ENCODE measurements at places on chromosomes 7 and 10. TPM values are rescaled to one million over a fixed set of nuclear protein-coding genes. Genes with fewer than 3 reads are reported as not detected.

DNA sequence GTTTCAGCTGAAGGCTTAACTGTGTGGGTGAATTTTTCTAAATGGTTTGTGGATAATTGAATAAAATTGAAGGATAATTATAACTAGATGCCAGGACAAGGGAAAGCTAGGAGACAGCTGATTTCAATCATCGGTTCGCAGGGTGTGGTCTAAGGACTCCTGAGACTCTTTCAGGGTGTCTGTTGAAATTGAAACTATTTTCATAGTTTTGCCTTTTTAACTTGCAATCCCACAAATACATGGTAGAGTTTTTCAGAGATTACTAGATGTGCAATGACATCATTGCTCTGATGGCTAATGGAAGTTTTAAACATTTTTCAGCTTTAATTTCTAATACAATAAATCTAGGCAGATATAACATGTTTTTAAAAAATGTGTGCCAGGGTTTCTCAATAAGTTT lies 18.5 kb downstream of the TRUB1 start:
- no peaks in the 10 kb centered on the region for H3K27me3 ChIP-seq
- peaks cover 28% of the 10 kb centered on the region for H3K36me3 ChIP-seq
- H3K4me1 ChIP-seq: peaks cover 28% of the 10 kb centered on the region

DNA sequence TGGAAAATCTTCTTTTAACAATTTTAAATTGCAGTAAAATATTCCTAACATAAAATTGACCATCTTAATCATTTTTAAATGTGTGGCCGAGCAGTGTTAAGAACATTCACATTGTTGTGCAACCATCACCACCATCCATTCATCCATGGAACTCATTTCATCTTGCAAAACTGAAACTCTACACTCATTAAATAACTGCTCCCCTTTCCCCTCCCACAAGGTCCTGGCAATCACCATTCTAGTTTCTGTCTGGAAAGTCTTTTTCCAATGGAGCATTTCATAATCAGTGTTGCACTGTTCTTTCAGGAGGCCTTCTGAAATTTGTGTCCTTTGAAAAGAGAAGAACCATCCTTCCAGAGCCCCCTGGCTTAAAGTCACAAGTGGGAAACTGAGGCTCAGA lies 233.1 kb downstream of the PLXNA4 start:
- no peaks in the 10 kb centered on the region for H3K4me1 ChIP-seq
- H3K27ac ChIP-seq: no peak overlapping the region
- H3K27me3 ChIP-seq: peaks cover 37% of the 10 kb centered on the region
- no peak for DNase-seq

DNA sequence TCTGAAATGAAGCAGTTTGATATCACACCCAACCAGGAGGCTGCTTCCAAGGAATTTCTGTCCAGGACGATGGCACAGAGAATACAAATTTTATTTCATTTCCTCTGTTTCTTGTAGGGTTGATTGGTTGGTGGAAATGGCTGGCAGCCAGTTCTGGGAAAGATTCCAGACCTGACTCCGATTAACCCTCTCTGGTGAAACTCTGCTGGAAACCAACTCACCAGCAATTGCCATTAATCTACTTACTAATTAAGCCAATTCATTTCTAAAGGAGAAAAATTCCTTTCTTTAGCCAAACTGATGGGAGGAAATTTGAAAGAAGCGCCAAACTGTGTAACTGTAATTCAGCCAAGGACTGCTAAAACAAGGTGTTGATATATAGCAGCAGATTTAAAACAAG lies 10.7 kb downstream of the PTF1A start:
- H3K27ac ChIP-seq: no peak overlapping the region
- peaks cover 70% of the 10 kb centered on the region for H3K27me3 ChIP-seq
- DNase-seq: no peak
- no peak overlapping the region for H3K4me3 ChIP-seq

The OPALIN gene
- not detected for total RNA-seq

DNA sequence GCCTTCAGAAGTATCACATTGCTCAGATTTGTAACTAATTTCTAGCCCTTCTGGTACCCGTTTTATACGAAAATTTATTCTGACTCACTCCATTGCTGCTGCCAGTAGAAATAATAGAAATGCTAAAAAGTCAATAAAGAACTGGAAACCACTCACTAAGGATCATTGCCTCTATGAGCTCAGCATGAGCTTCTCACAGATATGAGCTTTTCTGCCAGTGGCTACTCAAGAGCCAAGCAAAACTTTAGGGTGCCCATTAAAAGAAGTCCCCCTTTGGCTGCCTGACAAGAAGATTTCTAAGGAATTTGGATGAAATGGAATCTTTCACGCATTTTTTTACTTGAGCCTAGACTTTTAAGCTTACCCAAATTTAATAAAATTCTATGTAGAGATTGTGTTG lies 52.5 kb downstream of the GPR37 start:
- H3K27me3 ChIP-seq: no peaks in the 10 kb centered on the region
- no peak overlapping the region for H3K4me3 ChIP-seq
- H3K4me1 ChIP-seq: no peaks in the 10 kb centered on the region
- H3K36me3 ChIP-seq: no peaks in the 10 kb centered on the region
- no peak for DNase-seq
- H3K27ac ChIP-seq: no peak overlapping the region

- H3K36me3 ChIP-seq: no peaks in the 10 kb centered on the region
- no peak overlapping the region for H3K27ac ChIP-seq
- no peaks in the 10 kb centered on the region for H3K27me3 ChIP-seq
Measured at GRCh38 chr10:34880817-34881216, 65.7 kb upstream of the PARD3 start.

DNA sequence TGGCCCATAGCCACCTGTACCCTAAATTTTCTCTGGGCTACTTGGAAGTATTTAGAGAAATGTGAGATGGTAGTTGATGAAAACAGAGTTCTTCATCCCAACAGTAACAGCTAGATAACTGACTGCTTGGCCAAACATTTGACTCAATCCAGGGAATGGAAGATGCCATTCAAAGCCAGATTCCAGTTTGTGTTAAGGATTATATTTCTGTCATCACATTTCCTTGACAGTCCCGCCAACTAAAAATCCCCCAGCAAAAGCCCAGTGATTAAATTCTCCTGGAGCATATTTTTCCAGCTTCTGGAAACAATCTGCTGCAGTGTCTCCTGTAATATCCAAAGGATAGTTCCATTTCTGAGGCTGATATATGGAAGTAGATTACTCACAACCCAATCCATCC lies 45.4 kb upstream of the PTN start:
- DNase-seq: no peak
- H3K27ac ChIP-seq: no peak overlapping the region
- H3K4me1 ChIP-seq: no peaks in the 10 kb centered on the region
- H3K27me3 ChIP-seq: no peaks in the 10 kb centered on the region

DNA sequence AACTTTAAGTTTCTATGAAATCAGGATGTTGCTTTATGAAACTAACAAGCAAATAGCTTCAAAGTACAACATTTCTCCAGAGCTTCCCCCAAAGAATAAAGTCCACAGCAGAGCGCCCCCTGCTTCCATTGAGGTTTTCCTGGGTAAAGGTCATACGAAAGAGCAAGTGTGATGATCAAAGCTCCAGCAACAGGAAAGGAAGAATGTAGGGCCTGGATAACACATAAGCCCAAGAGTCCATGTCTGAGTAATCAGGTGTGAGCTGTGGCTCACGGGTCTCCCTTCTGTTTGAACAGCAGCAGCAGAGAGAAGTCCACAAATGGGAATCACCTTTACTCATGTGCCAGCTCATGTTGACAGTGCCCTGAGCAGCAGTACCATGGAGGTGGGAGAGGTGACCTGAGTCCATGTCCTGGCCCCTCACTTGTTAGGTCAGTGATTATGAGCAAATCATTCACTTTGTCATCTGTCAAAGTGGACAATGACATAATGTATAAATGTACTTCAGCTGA lies 50.5 kb downstream of the MRPL32 start:
- DNase-seq: no peak
- H3K36me3 ChIP-seq: no peaks in the 10 kb centered on the region
- no peaks in the 10 kb centered on the region for H3K4me1 ChIP-seq
- peaks cover 13% of the 10 kb centered on the region for H3K27me3 ChIP-seq
- H3K4me3 ChIP-seq: no peak overlapping the region

DNA sequence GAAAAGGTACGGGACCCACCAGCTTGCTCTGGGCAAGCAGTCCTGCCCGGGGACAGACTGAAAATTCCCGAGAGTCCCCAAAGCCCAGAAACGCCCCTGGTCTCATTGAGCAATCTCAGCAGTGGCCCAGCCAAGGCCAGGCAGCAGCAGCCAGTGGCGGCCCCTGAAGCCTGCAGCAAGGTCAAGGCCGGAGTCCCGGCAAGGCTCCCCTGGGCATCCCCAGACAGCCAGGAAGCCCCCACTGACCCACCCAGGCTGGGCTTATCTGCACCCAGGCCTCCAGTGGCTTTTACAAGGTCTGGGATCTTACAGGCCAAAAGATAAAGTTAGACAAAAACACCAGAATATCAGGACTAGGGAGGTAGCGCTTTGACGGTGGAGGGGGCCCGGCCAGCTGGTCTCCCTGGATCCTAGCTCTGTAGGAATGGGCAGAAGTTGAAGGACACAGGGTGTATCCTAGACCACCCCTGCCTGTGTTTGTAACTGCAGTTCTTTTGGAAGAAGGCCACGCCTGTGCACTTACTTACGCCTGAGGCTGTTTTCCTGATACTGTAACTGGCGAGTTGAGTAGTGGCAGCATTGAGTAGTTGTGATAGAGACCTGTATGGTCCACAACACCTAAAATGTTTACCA lies 130.5 kb upstream of the NPS start:
- H3K4me1 ChIP-seq: no peaks in the 10 kb centered on the region
- no peak overlapping the region for H3K27ac ChIP-seq
- no peaks in the 10 kb centered on the region for H3K36me3 ChIP-seq
- DNase-seq: no peak
- H3K27me3 ChIP-seq: no peaks in the 10 kb centered on the region

The BTBD16 gene
- total RNA-seq: not detected

All from activated CD4-positive, alpha-beta T cell treated with anti-CD3 and anti-CD28 coated beads, Interleukin-2, amount 10 ng/mL, durations not matched to agents 24 days and 14 days (primary cell).